Colonic mucosa (tissue), 4 donors: ENCODE measurements at places on chromosomes 1 and 21. TPM values are rescaled to one million over a fixed set of nuclear protein-coding genes. Genes with fewer than 3 reads are reported as not detected.

DNA sequence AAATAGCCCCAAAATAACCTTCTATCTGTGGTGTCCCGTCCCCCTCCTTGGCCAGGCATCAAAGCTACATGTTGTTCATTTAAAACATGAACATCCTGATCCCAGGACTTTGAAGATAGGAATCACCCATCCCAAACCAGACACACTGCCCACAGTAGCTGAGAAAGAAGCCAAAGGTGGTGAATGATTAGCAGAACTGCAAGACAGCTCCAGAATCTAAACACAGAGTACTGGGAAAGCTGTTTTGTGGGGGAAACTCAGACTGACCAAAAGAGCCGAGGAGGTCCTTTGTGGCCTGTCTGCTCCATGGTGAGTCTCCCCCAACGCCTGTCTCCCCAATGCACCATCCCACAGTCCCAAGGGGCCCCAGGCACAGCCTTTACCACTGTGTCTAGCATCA lies 7.3 kb upstream of the TEDDM1 start:
- H3K4me1 ChIP-seq, result no peaks in the 10 kb centered on the region
- no peak overlapping the region for H3K4me3 ChIP-seq
- peak overlapping the region; percentile 48 for H3K27ac ChIP-seq
- H3K36me3 ChIP-seq, result no peaks in the 10 kb centered on the region

Gene IL23R
- 1.2 TPM for total RNA-seq

GRCh38 chr1:25929016-25929415 lies 22.8 kb upstream of the STMN1 start:
- DNase-seq, result no peak
- H3K4me1 ChIP-seq, result no peaks in the 10 kb centered on the region
- no peaks in the 10 kb centered on the region for H3K36me3 ChIP-seq
- H3K27me3 ChIP-seq, result no peaks in the 10 kb centered on the region
- no peak overlapping the region for H3K27ac ChIP-seq
- no peak overlapping the region for H3K4me3 ChIP-seq

Gene LYPD8
- 40.8 TPM for total RNA-seq

Gene OR2L2
- total RNA-seq, result 0.10 TPM

GRCh38 chr1:201335174-201335870 lies 42.2 kb downstream of the TNNT2 start:
- no peaks in the 10 kb centered on the region for H3K4me1 ChIP-seq
- no peak overlapping the region for H3K4me3 ChIP-seq
- no peaks in the 10 kb centered on the region for H3K36me3 ChIP-seq
- no peak for DNase-seq
- no peak overlapping the region for H3K27ac ChIP-seq

Gene MXRA8
- 5.9 TPM for total RNA-seq

- DNase-seq, result no peak
- H3K4me1 ChIP-seq, result no peaks in the 10 kb centered on the region
- no peak overlapping the region for H3K4me3 ChIP-seq
- no peak overlapping the region for H3K27ac ChIP-seq
- no peaks in the 10 kb centered on the region for H3K27me3 ChIP-seq
Measured at GRCh38 chr1:108320849-108321248, 77.0 kb upstream of the NBPF4 start.

GRCh38 chr1:80066060-80066459 lies 1059.5 kb upstream of the ADGRL4 start:
- H3K36me3 ChIP-seq, result no peaks in the 10 kb centered on the region
- H3K27me3 ChIP-seq, result no peaks in the 10 kb centered on the region
- H3K4me3 ChIP-seq, result no peak overlapping the region
- no peak for DNase-seq
- H3K27ac ChIP-seq, result no peak overlapping the region

DNA sequence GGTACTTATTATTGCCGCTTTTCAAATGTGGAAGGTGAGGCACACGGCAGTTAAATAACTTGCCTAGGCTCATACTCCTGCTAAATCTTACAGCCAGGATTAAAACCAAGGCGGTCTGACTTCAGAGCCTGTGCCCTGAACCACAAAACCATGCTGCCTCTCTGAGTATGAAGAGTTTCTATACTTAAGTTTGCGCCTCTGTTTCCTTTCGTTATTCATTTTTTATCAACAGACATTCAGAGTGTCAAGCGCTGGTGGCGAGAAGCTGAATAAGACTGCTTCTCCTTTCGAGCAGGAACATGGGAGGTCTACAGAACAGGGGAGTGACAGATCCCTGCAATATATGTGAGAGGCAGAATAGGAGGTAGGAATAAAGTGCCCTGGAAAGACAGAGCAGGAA lies 96.0 kb upstream of the DUSP10 start:
- no peaks in the 10 kb centered on the region for H3K4me1 ChIP-seq
- no peak overlapping the region for H3K4me3 ChIP-seq
- no peak overlapping the region for H3K27ac ChIP-seq
- DNase-seq, result no peak

Gene CD1B
- total RNA-seq, result not detected

DNA sequence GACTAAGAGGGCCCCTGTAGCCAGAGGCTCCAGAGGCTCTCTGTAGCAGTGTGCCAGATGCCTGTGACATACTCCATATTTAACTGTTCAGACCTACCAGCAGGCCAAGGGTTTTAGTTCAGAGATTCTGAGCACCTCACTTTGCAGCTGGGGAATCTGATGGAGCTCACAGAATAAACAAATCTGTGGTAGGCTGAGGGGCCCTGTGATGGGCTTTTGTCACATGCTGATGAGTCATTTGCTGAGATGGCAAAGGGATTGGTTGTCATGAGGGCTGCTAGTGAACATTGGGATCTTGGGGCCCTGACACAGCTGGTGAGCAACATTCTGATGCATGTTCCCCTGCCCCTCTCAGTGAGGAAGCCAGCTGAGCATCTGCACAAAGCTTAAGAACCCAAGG lies 482.2 kb downstream of the CAMTA1 start:
- no peaks in the 10 kb centered on the region for H3K27me3 ChIP-seq
- H3K4me3 ChIP-seq, result no peak overlapping the region
- H3K4me1 ChIP-seq, result peaks cover 11% of the 10 kb centered on the region
- H3K36me3 ChIP-seq, result no peaks in the 10 kb centered on the region

GRCh38 chr1:236356141-236356540 lies 37.9 kb upstream of the EDARADD start:
- DNase-seq, result no peak
- H3K36me3 ChIP-seq, result no peaks in the 10 kb centered on the region
- no peak overlapping the region for H3K4me3 ChIP-seq
- no peaks in the 10 kb centered on the region for H3K4me1 ChIP-seq

Gene TMEM125
- total RNA-seq, result 80.0 TPM

Gene SLC16A4
- 2.0 TPM for total RNA-seq

Gene NEGR1
- total RNA-seq, result 4.0 TPM

DNA sequence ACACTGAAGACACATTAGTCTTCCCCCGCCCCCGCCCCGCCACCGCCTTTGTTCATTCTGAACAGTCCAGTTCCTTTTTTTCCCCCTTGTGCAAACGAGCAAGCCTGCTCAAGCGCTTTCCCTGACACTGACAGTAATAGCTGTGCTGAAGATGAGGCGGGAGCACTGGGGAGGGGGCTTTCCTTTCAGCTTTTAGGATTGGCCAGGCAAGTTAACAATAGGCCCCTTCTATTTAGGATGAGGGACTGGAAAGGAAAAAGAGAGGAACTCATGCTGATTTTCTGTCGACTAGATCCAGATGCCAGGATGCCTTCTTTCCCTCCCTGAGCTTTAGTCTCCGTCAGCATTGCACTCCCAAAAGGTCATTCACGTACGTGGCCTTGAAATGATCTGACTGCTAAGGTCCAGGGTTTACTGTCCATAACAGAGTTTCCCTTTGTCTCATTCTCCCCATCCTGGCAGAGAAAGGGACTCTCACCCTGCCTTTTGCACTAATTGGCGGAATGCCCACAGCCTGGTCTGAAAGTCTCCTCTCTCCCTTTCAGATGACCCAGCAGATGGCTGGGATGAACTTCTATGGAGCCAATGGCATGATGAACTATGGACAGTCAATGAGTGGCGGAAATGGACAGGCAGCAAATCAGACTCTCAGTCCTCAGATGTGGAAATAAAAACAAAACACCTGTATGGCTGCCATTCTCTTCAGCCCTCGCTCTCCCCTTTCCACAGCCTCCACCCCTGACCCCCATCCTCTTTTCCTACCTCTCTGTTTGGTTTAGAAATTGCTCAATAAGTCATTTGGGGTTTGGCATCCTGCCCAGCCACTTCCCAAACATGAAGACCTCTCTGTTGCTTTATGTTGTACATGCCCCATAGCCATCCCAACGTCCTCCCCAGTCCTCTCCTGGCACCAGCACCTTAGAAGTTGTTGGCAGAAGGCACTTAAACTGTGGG lies 28.6 kb upstream of the ZFP69B start:
- no peaks in the 10 kb centered on the region for H3K4me1 ChIP-seq
- H3K4me3 ChIP-seq, result no peak overlapping the region
- H3K27me3 ChIP-seq, result no peaks in the 10 kb centered on the region
- H3K36me3 ChIP-seq, result no peaks in the 10 kb centered on the region

- no peaks in the 10 kb centered on the region for H3K4me1 ChIP-seq
- H3K4me3 ChIP-seq, result no peak overlapping the region
- H3K27ac ChIP-seq, result no peak overlapping the region
Measured at GRCh38 chr1:214584805-214585766, 17.9 kb upstream of the CENPF start.

DNA sequence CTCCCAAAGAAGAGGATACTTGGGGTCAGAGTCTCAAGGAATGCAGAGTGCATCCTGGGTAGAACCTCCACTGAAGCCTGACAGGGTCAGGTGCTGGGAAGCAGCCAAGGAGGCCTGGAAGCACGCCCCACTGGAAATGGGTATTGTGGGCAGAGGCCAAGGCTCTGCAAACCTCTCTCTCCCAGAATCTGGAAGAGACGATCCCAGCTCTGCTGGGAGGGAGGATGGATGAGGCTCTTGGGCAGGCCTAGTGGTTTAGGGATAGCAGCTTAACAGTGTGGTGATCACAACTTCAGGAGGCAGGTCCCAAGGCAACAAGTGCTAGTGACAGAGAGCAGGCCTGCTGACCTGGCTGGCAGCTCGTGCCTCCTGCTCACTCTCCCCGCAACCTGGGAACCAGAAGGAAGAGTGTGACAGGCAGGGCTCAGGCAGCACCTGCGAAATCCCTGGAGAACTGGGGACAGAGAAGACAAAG lies 641.0 kb downstream of the PLPP3 start:
- no peaks in the 10 kb centered on the region for H3K27me3 ChIP-seq
- no peak for DNase-seq
- no peak overlapping the region for H3K27ac ChIP-seq
- no peak overlapping the region for H3K4me3 ChIP-seq

- no peak overlapping the region for H3K27ac ChIP-seq
- no peak overlapping the region for H3K4me3 ChIP-seq
- no peak for DNase-seq
- H3K4me1 ChIP-seq, result no peaks in the 10 kb centered on the region
- no peaks in the 10 kb centered on the region for H3K27me3 ChIP-seq
Measured at GRCh38 chr1:51000651-51001050, 30.6 kb downstream of the CDKN2C start.

Gene PARS2
- total RNA-seq, result 11.2 TPM
